Natural killer cell (primary cell): ENCODE measurements at places on chromosomes 12 and 14. TPM values are rescaled to one million over a fixed set of nuclear protein-coding genes. Genes with fewer than 3 reads are reported as not detected.
A peak's percentile ranks its signal among the peaks of the same experiment; 100 is the strongest.

NRL gene
- total RNA-seq, result 0.78 TPM

DNA sequence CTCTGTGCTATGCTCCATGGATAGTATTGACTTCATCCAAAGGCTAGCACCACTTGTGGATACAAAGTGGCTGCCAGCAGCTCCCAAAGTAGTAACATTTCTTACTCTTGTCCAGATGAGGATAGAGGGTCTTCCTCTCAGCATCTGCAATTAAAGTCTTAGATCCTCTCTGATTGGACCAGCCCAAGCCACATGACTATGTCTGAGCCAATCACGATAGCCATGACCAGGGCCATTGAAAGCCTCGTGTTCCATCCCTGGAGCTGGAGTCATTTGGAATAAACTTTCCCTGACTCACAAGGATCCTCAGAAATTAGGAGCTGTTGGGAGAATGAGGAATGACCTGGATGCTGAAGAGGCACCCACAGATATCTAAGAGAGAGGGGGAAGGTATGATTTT is 28.5 kb upstream of the SLC24A4 start:
- no peak overlapping the region for H3K27ac ChIP-seq
- no peak for DNase-seq
- no peaks in the 10 kb centered on the region for H3K4me1 ChIP-seq
- H3K36me3 ChIP-seq, result no peaks in the 10 kb centered on the region

DNA sequence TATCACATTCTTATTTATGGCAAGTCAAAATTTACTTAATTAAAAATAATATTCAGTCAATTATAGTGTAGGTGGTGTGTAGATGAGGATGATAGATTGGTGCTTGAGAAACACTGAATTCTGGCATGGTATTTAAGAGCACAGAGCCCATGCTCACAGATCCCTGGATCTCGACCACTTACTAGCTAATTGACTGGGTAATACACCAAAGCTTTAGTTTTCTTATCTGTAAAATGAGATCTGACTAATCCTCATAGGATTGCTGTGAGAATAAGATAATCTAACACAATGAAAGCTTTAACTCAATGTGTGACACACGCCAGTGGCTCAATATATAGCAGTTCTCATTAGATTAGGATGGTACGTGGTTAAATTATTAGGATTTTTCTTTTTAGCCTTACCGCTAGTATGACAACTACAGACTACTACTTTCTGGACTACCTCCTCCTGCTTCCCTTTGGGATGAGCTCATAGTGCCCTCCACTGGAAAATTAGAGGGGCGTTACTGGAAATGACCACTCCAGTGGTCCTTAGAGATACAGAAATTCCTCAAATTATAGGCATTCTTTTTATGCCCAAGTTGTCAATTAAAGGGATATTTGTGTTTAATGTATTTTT is 482.8 kb upstream of the TBX3 start:
- H3K4me1 ChIP-seq, result no peaks in the 10 kb centered on the region
- no peaks in the 10 kb centered on the region for H3K27me3 ChIP-seq
- no peak overlapping the region for H3K27ac ChIP-seq
- no peak for DNase-seq
- H3K36me3 ChIP-seq, result no peaks in the 10 kb centered on the region
- H3K4me3 ChIP-seq, result no peak overlapping the region

GRCh38 chr14:94180655-94181271 is 6.6 kb downstream of the PPP4R4 start:
- no peaks in the 10 kb centered on the region for H3K4me1 ChIP-seq
- no peaks in the 10 kb centered on the region for H3K36me3 ChIP-seq
- DNase-seq, result peak; percentile 75
- H3K27me3 ChIP-seq, result peaks cover 35% of the 10 kb centered on the region
- H3K4me3 ChIP-seq, result no peak overlapping the region

DNA sequence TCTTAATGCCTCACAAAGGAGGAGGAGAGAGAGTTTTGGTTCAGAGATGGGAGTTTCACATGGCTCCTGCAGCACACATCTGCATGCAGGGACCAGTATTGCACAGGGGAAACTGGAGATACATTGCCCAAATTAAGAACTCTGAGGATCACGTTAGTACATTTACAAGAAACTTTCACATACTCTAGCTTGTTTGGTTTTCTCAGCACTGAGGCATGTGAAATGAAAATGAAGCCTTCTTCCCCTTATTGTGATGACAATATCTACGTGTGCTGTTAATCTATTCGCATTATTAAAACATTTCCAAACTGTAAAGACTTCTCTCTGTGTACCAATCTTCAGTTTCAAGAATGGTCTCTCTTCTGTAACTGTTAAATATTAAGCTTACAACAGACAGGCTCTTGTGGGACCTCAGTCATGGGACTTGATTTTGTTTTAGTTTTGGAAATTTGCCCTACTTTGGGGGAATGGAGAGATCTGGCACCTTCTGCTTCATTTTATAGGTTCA is 124.7 kb downstream of the DAAM1 start:
- no peak overlapping the region for H3K4me3 ChIP-seq
- no peak for DNase-seq
- H3K27ac ChIP-seq, result no peak overlapping the region
- no peaks in the 10 kb centered on the region for H3K27me3 ChIP-seq
- H3K4me1 ChIP-seq, result no peaks in the 10 kb centered on the region
- no peaks in the 10 kb centered on the region for H3K36me3 ChIP-seq

GRCh38 chr12:32115404-32116104 is 8.9 kb downstream of the BICD1 start:
- H3K27me3 ChIP-seq, result no peaks in the 10 kb centered on the region
- no peak overlapping the region for H3K4me3 ChIP-seq
- DNase-seq, result no peak
- H3K4me1 ChIP-seq, result peaks cover 2% of the 10 kb centered on the region

DNA sequence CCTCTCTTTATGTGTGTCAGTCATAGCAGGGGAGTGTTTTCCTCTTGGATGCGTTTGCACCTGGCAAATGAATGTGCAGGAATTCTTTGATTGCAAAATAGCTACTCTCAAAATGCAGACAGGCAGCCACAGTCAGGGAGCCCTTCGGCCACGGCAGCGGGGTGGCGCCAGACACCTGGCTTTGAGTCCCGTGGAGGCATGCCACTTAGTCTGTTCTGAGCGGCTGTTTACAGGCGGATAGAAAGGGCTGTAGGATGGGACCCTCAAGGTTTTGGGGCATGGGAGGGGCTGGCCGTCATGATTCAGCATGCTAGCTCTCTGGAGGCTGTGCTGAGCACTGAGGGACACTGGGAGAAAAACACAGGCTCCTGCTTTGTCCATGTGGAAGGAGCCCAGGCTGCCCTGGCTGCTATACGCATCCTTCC is 117.1 kb downstream of the SLC25A47 start:
- no peak overlapping the region for H3K27ac ChIP-seq
- H3K27me3 ChIP-seq, result no peaks in the 10 kb centered on the region
- H3K4me1 ChIP-seq, result no peaks in the 10 kb centered on the region
- DNase-seq, result no peak
- no peaks in the 10 kb centered on the region for H3K36me3 ChIP-seq

- H3K36me3 ChIP-seq, result no peaks in the 10 kb centered on the region
- no peaks in the 10 kb centered on the region for H3K27me3 ChIP-seq
- DNase-seq, result no peak
- no peaks in the 10 kb centered on the region for H3K4me1 ChIP-seq
Observed at GRCh38 chr14:64574371-64575107, 24.8 kb downstream of the PPP1R36 start.

GRCh38 chr14:104130974-104131651 is 7.3 kb upstream of the KIF26A start:
- DNase-seq, result no peak
- H3K4me3 ChIP-seq, result no peak overlapping the region
- no peaks in the 10 kb centered on the region for H3K36me3 ChIP-seq

- no peak overlapping the region for H3K4me3 ChIP-seq
- H3K27ac ChIP-seq, result no peak overlapping the region
- H3K36me3 ChIP-seq, result peaks cover 2% of the 10 kb centered on the region
- peak; percentile 10 for DNase-seq
Observed at GRCh38 chr14:74135426-74135825, 50.7 kb downstream of the LIN52 start.

DNA sequence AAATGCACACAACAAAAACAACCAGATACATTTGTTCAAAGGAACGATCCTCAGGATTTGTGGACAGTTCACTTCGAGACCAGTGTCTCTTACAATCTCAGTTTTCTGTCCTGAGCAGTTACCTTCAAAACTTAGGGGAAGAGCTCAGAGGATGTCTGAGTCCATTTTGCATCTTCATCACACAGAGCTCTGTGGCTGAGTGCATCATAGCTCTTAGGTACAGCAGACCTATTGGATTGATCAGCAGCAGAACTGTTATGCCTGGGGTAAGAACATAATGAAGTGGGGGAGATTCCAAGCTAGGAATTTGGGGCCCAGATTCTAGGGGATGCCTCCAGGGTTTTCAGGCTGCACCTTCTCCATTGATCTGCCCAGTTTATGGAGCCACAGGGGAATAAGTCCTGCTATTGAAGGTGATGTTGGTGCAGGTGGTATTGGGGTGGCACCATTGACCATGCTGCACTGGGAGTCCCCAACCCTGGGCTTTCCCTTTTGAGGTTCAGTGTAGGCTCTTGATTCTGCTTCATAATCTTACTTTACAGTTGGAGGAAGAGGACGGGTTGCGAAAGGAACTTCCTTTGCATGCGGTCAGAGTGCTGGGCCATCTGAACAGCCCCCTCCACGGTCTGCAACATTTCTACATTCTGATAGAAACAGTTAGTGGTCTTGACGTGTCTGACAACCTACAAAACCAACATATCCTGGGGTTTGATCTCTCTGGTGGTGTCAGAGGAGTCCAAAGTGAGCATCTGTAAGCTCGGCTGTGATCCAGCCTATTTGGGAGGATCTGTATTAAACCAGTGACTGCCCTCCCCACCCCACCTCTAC is 112.8 kb downstream of the CHST11 start:
- no peaks in the 10 kb centered on the region for H3K36me3 ChIP-seq
- peaks cover 46% of the 10 kb centered on the region for H3K4me1 ChIP-seq
- no peaks in the 10 kb centered on the region for H3K27me3 ChIP-seq
- peak overlapping the region; percentile 5 for H3K4me3 ChIP-seq
- H3K27ac ChIP-seq, result peak overlapping the region; percentile 61
- peak; percentile 84 for DNase-seq

DNA sequence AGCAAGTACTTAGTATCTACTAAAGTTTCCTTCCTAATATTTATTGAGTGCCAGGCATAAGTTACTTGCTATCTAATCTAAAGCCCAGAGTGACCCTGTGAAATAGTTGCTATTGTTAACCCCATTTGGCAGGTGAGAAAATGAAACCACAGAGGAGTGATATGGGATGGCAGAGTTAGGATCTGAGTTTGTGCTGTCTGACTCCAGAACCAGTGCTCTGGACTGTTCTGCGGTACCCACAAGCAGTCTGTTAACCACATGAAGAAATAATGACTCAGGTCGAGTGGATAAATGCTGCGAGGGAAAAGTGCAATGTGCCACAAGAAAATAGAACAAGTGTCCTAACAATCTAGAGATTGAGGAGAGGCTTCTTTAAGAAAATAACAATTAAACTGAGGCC is 60.7 kb upstream of the GZMB start:
- peak; percentile 52 for DNase-seq
- H3K36me3 ChIP-seq, result no peaks in the 10 kb centered on the region
- peak overlapping the region; percentile 78 for H3K27ac ChIP-seq
- peaks cover 71% of the 10 kb centered on the region for H3K4me1 ChIP-seq
- H3K4me3 ChIP-seq, result no peak overlapping the region

DNA sequence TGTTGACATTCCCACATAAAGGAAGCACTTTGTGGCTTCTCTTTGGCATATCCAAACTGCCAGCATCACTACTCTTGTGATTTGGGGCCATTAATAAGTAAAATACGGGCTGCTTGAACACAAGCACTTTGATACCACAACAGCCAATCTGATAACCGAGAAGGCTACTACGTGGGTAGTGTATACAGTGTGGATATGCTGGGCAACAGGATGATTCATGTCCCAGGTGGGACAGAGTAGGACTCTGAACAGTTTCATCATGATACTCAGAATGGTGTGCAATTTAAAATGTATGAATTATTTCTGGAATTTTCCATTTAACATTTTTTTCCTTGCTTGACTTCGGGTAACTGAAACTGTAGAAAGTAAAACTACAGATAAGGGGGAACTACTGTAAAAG is 225.0 kb upstream of the DDHD1 start:
- no peak for DNase-seq
- no peak overlapping the region for H3K27ac ChIP-seq
